ENCODE measurements at places on chromosomes 1 and 21. TPM values are rescaled to one million over a fixed set of nuclear protein-coding genes. Genes with fewer than 3 reads are reported as not detected.

GRCh38 chr1:9846611-9847171 lies 22.9 kb upstream of the CLSTN1 start:
- H3K27ac ChIP-seq, result no peak overlapping the region
- no peak for DNase-seq
- H3K4me3 ChIP-seq, result no peak overlapping the region

DNA sequence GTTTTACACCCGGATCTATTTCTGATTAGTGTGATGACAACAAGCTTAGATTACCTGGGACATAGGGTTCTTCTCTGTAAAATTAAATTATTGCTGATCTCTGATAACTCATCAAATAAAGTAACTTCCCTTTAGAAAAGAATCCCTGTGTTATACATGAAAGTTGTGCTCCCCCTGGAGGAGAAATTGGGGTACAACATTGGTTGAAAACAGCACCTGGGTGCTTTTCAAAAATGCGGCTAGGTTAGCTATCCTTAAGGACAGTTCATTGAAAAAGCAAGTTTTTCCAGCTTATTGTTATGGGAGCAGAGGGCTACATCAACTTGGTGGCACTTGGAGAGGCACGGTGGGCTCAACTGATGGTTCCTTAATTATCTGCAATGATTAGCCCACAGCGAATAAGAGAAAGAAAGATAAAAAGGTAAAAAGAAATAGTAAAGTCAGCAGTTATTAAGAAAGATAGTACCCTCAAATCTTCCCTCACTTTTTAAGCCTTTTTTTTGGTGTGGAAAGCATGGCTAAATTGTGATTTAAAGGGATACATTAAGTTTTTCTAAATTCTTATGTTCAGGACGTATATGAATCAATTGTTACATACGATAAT lies 97.8 kb downstream of the FMN2 start:
- no peak overlapping the region for H3K4me3 ChIP-seq
- H3K36me3 ChIP-seq, result no peaks in the 10 kb centered on the region
- DNase-seq, result no peak
- H3K27ac ChIP-seq, result no peak overlapping the region
- peaks cover 3% of the 10 kb centered on the region for H3K27me3 ChIP-seq

GRCh38 chr1:211285196-211285595 lies 26.0 kb downstream of the RCOR3 start:
- DNase-seq, result no peak
- H3K27me3 ChIP-seq, result no peaks in the 10 kb centered on the region
- H3K27ac ChIP-seq, result peak overlapping the region; percentile 40
- H3K4me1 ChIP-seq, result peaks cover 15% of the 10 kb centered on the region

GRCh38 chr1:210598135-210598652 lies 269.5 kb downstream of the HHAT start:
- no peak overlapping the region for H3K27ac ChIP-seq
- H3K4me3 ChIP-seq, result no peak overlapping the region
- no peaks in the 10 kb centered on the region for H3K27me3 ChIP-seq
- no peaks in the 10 kb centered on the region for H3K4me1 ChIP-seq

- H3K36me3 ChIP-seq, result no peaks in the 10 kb centered on the region
- peaks cover 41% of the 10 kb centered on the region for H3K4me1 ChIP-seq
- H3K4me3 ChIP-seq, result no peak overlapping the region
- DNase-seq, result peak; percentile 46
Observed at GRCh38 chr1:201903135-201903534, 14.4 kb downstream of the SHISA4 start.

DNA sequence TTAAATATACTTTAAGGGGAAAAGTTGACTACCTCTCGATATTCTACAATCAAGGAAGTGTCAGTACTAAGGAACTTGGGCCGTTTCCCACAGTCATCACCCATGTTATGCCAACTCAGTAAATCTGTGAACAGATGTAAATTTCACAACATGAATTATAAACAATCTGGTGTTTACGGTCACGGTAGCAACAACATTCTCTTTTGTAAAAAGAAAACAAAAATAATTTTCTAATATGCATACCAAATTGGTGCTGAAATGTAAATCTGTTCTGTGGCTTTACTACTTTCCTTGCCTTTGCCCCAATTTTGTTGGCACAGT lies 1.2 kb downstream of the SH3GLB1 start:
- H3K4me1 ChIP-seq, result peaks cover 38% of the 10 kb centered on the region
- DNase-seq, result no peak
- H3K4me3 ChIP-seq, result peak overlapping the region; percentile 93
- no peaks in the 10 kb centered on the region for H3K27me3 ChIP-seq

GRCh38 chr1:241606544-241606943 lies 33.6 kb downstream of the CHML start:
- no peaks in the 10 kb centered on the region for H3K27me3 ChIP-seq
- no peak overlapping the region for H3K27ac ChIP-seq
- peaks cover 4% of the 10 kb centered on the region for H3K4me1 ChIP-seq
- H3K4me3 ChIP-seq, result no peak overlapping the region
- no peak for DNase-seq

DNA sequence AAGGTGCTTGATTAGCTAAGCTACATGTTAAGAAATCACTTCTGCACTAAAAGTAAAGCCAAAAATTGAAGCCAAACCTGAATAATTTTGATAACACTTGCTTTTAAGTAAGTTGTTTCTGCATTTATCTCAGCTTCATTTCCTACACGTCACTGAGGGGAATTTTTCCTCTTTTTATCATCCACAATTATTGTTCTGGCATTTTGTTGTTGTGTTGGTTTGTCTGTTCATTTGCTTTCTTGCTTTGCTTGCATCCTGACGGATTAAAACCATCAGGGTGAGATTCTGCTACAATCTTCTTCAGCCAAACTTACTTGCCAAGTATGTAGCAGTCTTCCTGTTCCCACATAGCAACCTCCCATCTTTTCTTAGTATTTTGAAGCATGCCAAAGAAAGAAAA lies 18.0 kb upstream of the EEIG2 start:
- H3K4me1 ChIP-seq, result no peaks in the 10 kb centered on the region
- no peak overlapping the region for H3K4me3 ChIP-seq
- no peak overlapping the region for H3K27ac ChIP-seq
- no peaks in the 10 kb centered on the region for H3K27me3 ChIP-seq
- no peaks in the 10 kb centered on the region for H3K36me3 ChIP-seq

- DNase-seq, result no peak
- H3K4me3 ChIP-seq, result no peak overlapping the region
- no peaks in the 10 kb centered on the region for H3K36me3 ChIP-seq
Observed at GRCh38 chr1:60133000-60133673, 59.6 kb upstream of the C1orf87 start.

DNA sequence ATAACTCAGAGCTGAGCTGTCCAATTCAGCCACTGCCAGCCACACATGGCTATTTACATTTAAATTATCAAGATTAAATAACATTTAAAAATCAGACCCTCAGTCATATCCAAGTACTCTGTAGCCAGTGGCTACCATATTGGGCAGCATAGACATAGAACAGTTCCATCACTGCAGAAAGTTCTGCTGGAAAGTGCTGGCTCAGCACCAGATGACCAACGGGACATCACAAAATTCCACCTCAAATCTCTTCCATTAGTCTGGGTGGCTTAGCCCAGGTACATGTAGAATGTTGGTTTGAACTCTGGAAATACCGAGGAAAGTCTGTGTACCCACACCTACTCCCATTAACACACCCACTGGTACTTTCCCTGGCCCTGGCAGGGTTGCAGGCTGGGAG lies 129.3 kb downstream of the ZSCAN20 start:
- H3K4me1 ChIP-seq, result no peaks in the 10 kb centered on the region
- no peaks in the 10 kb centered on the region for H3K27me3 ChIP-seq
- H3K4me3 ChIP-seq, result no peak overlapping the region
- no peaks in the 10 kb centered on the region for H3K36me3 ChIP-seq
- DNase-seq, result no peak
- H3K27ac ChIP-seq, result no peak overlapping the region

DNA sequence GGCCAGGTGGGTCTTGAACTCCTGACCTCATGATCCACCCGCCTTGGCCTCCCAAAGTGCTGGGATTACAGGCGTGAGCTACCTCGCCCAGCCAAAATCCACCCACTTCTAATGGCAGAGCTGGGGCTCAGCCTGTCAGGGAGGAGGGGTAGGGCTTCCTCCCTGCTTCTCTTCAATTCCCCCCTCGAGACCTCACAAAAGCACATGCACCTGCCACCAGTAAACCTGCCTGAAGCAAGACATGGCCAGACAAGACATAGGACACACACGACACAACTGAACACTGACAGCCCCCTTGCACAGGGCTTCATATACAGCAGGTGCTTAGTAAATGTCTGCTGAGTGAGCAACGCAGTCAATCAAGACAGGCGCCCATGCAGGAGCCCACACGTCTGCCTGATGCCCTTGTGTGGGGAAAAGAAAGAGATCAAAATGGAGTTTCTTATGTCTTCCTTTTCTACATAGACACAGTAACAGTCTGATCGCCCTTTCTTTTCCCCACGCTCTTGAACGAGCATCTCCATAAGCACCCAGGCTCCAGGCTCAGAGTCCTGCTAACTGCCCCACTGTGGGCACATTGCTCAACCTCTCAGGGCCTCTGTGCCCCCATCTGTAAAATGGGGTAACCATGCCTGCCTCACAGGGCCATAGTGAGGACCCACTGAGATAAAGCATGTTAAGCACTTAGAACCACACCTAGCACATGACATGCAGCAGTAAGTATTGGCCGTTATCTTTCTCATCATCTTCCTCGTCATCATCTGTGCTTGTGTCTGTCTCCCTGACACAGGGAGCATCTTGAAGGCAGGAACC lies 8.8 kb downstream of the SDC3 start:
- H3K4me1 ChIP-seq, result no peaks in the 10 kb centered on the region
- no peak overlapping the region for H3K4me3 ChIP-seq
- no peak overlapping the region for H3K27ac ChIP-seq
- no peak for DNase-seq

GRCh38 chr1:116949213-116949985 lies 39.7 kb downstream of the PTGFRN start:
- H3K27ac ChIP-seq, result no peak overlapping the region
- H3K27me3 ChIP-seq, result peaks cover 5% of the 10 kb centered on the region
- H3K36me3 ChIP-seq, result no peaks in the 10 kb centered on the region
- no peaks in the 10 kb centered on the region for H3K4me1 ChIP-seq
- peak; percentile 18 for DNase-seq
- H3K4me3 ChIP-seq, result no peak overlapping the region

DNA sequence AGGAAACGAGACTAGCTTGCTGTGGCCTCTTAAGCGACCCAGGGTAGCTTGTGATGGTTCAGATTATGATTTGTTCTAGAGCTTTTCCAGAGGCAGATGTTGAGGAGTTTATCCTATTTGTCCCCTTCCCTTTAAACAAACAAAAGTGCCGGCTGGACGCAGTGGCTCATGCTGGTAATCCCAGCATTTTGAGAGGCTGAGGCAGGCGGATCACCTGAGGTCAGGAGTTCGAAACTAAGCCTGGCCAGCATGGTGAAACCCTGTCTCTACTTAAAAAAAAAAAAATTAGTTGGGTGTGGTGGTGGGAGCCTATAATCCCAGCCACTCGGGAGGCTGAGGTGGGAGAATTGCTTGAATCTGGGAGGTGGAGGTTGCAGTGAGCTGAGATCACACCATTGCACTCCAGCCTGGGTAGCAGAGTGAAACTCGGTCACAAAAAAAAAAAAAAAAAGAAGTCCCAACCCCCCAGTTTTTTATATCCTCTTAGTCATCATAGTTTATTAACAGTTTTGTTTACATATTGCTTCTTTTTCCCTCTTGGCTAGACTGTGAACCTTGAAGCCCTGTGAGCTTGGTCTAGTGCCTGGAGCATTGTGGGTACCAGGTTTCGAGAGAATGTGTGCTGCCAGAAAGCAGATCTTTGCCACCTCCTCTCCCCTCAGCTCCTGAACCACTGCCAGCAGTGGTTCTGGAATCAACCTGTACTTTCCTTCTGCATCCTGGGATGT lies 29.8 kb downstream of the MAPKAPK2 start:
- peaks cover 84% of the 10 kb centered on the region for H3K4me1 ChIP-seq
- H3K36me3 ChIP-seq, result no peaks in the 10 kb centered on the region
- DNase-seq, result no peak
- no peaks in the 10 kb centered on the region for H3K27me3 ChIP-seq

WNT2B gene
- polyA plus RNA-seq, result 0.18 TPM

CTNNBIP1 gene
- 11.9 TPM for polyA plus RNA-seq

ANGPTL3 gene
- not detected for polyA plus RNA-seq

SLC1A7 gene
- polyA plus RNA-seq, result 0.31 TPM

COL11A1 gene
- 0.03 TPM for polyA plus RNA-seq

TNNI3K gene
- polyA plus RNA-seq, result 2.3 TPM

TDRD5 gene
- polyA plus RNA-seq, result 0.03 TPM
